ENCODE measurements at places on chromosomes 1 and 21. TPM values are rescaled to one million over a fixed set of nuclear protein-coding genes. Genes with fewer than 3 reads are reported as not detected.

Gene CLCNKA
- total RNA-seq: not detected

Gene MIXL1
- not detected for total RNA-seq

Gene TFAP2E
- total RNA-seq: 0.12 TPM

GRCh38 chr1:178724376-178724727, 692 bp upstream of the RALGPS2 start:
- no peak for DNase-seq
- H3K27me3 ChIP-seq: no peaks in the 10 kb centered on the region
- H3K36me3 ChIP-seq: peaks cover 18% of the 10 kb centered on the region
- peak overlapping the region; percentile 86 for H3K4me3 ChIP-seq

Data from HFFc6 (cell line).